CD4-positive, alpha-beta T cell treated with Interleukin-15 for 4 hours (primary cell): ENCODE measurements at places on chromosomes 3 and 15.

GRCh38 chr15:101445562-101446517 is 43.7 kb downstream of the PCSK6 start:
- no peak for DNase-seq

DNA sequence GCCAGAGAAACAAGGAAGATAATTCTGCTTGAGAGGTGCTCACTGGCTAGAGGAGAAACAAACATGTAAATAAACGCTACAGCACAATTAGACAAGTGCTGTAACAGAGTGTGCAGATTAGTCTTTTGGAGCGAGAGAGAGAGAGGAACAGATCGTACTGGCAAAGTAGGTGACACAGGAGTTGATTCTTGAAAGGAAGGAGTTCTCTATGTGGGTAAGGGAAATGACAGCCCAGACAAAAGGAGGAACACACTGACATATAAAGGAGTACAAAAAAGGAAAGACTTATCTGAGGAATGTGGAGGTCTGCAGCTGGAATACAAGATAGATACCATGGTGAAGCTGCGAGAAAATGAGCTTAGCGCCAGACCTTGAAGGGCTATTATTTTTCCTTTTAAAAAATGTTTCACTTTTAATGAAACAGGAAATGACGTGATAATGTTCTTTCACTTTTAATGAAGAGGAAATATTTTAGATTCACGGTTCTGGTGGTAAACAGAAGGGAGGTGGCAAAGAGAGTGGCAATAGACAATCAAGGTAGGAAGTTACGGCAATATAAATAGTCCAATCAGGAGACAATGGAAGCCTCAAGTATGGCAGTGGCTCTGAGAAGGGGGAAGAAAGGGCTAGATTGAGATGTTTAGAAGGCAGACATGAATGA is 202.9 kb downstream of the VPS13C start:
- peak; percentile 42 for DNase-seq

DNA sequence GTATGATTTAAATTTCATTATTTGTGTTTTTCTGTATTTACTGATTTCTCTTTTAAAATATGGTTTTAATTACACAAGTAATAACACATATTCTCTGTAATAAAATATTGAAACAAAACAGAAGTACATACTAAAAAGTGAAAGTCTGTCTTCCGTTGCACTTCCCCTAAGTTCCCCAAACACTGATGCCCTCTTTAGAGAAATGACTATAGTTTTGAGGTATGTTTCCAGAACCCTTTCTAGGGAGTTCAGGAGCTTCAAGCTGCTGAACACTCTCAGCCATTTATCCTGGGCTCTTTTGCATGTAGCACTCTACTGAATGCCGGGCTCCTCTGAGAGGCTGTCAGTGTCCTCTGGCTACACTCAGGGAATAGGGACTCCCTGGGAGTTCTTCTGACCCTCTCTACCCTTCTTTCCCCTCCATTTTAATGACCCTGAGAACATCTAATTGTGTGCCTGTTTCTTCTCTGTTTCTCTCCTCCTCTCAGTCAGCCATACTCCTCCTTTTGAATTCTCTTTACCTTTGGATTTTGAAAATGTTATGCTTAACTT is 60.4 kb upstream of the KCNAB1 start:
- no peak for DNase-seq

- DNase-seq, result no peak
Observed at GRCh38 chr15:40085266-40085665, 23.4 kb downstream of the BMF start.

- no peak for DNase-seq
Observed at GRCh38 chr3:147404000-147404799, 2.1 kb downstream of the ZIC4 start.

GRCh38 chr15:56732135-56732885 is 999 bp downstream of the ZNF280D start:
- DNase-seq, result no peak

- DNase-seq, result no peak
Observed at GRCh38 chr15:72562878-72563277, 88.7 kb downstream of the ARIH1 start.

GRCh38 chr3:195859061-195859845 is 47.5 kb upstream of the MUC4 start:
- DNase-seq, result peak; percentile 78

GRCh38 chr15:75327491-75327890 is 8.4 kb upstream of the COMMD4 start:
- DNase-seq, result no peak

DNA sequence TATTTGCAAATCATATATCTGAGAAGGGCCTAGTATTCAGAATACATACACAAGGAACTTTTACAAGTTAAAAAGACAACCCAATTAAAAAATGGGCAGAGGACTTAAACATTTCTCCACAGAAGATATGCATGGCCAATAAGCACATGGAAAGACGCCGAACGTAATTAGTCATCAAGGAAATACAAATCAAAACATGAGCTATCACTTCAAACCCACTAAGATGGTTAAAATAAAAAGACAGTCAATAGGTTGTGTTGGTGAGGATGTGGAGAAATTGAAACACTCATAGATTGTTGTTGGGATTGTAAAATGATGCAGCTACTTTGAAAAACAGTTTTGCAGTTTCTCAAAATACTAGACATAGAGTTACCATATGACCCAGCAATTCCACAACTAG is 61.2 kb upstream of the NEO1 start:
- DNase-seq, result no peak

GRCh38 chr15:32671339-32672325 is 30.1 kb downstream of the SCG5 start:
- DNase-seq, result no peak

DNA sequence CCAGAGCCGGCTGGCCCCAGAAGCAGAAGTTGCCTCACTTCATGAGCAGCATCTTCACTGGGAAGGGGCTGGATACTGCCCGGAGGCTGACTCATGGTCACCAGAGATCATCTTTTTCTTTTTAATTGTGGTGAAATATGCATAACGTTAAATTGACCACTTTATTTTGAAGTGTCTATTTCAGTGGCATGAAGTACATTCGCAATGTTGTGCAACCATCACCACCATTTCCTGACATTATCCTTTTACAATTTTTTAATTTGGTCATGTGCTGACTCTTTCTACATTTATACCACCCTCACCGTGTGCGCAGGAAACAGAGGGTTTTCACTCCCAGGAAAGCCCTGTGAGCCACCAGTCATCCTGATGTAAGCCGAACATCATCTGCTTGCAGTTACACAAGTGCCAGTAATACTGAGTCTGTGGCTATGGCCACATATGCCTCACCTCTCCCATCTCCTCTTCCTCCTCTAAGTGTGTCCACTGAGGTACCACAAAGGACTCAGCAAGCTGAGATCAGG is 51.6 kb upstream of the ABHD17C start:
- DNase-seq, result no peak

DNA sequence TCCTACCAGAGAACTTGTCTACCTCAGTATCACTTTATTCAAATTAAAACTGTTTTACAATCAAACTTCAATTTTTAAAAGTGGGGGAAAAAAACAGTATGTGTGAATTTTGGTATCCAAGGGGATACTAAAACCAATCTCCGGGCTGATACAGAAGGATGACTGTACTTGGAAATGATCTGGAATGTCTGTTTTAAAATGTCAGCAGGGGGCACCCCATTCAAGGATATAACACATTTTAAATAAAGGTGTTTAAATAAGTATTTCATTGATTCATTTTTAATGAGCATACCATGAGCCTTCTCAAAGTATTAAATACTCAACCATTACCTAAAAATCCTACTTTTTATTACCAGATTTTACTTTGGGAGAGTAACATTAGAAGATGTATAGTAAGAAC is 67.9 kb downstream of the ULK4 start:
- peak; percentile 32 for DNase-seq

DNA sequence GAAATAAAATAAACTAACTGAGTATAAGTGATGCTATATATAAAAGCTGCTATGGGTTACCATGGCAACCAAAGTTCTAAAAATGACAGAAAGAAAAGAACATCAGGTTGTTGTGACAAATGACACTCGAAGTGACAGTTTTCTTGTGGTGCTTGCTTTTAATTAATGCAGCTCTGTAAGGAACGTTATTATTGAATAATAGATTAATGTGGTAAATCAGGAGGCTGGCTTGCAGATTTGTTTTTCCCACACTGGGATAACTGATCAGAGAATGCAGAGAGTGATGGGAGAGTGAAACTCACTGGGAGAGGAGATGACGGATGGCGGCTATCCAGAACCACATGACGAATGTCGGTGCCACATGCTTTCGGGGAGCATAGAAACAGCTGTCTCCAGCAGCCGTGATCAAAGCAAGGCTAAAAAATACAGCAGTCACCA is 207.0 kb upstream of the ATP10A start:
- DNase-seq, result no peak

- DNase-seq, result no peak
Observed at GRCh38 chr3:17836919-17837318, 94.5 kb upstream of the TBC1D5 start.

DNA sequence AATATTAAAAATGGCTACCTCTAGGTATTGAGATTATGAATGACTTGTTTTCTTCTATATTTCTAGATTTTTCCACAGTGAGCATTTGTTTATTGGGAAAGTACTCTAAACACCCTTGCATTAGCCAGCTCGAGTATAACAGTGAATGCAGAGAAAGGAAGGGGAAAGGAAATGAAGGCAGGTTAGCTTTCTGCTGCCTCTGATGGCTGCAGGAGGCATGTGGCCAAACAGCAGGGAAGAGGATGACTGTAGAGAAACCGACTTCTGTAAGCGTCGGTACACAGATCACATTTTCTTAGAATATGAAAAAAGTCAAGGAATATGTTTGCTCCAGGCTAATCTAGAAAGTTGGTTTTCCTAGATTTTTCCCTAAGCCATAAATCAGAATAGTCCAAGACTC is 19.8 kb downstream of the GNB5 start:
- DNase-seq, result peak; percentile 9

- no peak for DNase-seq
Observed at GRCh38 chr15:100601617-100602063, 344 bp downstream of the LINS1 start.

DNA sequence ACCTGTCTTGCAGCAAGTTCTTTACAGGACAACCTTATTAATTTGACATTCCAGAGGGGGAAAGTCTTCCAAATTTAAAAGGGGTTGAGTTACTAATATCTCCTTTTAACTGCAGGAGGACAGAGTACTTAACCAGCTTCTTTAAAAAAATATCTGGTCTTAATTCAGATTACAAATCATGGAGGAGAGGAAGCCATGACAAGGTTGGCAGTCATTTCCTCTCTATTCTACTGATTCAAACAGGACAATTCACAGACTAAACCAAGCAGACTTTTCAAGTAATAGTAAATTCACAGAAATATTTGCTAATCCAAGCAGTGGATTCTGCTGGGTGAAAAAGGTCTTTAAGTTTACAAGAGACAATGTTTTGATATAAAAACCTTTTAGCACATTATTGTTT is 185.3 kb downstream of the CFAP20DC start:
- DNase-seq, result no peak

- no peak for DNase-seq
Observed at GRCh38 chr15:63597821-63598220, 634 bp downstream of the FBXL22 start.

GRCh38 chr3:17307887-17308286 is 423.1 kb downstream of the PLCL2 start:
- DNase-seq, result no peak

DNA sequence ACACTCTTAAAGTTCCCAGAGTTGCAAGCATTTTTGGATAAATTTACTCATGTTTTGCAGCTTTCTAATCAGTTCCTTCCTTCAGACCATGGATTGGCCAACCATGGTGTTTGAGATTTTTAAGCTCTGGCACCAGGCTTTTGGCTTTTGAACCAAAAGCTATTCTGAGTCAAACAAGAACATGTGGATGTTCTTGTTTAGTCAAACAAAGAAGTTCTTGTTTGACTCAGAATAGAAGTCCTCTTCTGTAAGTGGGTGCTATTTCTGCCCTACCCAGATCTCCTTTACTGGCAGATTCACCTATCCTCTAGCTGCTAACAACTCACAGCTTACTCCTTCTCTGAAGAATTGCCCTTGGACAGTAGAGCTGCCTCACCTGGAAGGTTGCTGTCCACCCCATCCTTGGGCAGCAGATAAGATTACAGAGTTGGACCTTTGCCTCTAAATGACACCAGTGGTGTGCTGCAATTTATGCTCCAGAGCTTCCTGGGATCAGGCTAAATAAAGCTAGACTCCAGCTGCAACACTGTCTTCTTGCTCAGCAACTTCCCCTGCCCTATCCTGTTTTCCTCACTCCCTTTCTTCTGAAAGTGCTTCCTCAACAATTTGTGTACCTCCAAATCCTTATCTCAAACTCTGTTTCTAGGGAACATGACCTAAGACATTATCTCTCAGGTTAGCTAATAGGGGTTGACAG is 65.6 kb downstream of the COL6A6 start:
- no peak for DNase-seq

DNA sequence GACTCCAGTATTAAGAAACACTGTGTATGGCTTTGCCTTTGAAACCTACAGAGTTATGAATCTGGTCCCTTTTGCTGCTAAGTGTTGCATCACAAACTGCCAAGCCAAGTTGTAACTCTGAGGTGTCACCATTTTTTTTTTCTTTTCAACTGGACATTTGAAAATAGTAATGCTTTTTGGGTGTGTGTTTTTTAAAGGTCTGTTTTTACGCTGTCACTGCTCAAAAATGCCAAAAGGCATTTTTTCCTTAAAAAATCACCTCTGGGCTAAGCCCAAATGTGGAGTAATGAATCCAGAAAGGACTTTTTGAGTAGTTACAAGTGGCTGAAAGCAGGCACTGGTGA is 9.5 kb downstream of the SMAD3 start:
- no peak for DNase-seq

DNA sequence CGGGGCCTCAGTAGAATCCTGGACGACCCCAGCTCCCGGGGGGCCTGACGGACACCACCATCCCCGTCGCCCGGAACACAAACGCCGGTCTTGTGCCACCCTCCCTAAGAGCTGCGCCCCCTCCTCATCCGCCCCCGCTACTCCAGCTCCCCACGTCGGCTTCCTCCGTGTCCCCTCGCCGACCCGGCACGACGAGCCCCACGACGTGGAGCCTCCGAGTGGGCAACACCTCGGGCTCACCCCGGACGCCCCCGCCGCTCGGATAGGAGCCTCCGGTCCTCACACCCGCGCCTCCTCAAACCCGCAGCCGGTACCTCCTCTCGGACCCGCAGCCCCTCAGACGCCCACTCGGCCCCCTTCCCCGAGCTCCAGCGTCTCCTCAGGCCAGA is 525 bp downstream of the NPTN start:
- DNase-seq, result no peak

DNA sequence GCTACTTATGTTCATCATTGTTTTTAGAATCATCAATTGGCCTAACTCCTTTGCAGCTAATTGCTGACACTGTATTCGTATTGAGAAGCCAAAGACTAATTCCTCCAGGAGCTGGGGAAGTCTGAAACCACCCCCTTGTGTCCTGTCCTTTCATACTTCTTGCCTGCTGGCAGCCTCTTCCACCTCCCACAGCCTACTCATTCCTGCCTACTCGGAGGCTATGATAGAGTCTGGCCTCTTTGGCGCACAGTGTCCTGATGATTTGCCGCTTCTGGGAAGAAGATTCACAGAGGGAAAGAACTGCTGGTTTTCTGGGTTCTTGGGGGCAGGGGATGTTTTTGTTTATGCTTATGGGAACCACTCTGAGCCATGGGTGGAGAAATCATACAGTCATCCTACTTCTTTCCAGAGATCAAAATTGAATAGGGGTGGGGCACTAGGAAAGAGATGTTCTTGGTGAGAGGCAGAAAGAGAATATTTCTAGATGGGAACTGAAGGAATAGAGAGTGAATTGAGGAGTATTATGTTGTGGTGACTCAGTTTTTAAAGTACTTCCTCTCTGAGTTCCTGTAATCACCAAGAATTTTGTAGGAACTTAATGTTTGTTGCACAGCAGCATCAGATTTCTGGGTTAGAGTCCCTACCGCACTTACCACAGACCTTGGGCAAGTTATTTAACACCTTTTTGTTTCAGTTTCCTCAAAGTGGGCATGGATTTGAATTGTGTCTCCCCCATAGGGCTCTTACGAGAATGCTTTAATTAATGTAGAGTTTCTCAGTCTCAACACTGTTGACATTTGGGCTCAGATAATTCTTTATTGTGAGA is 22.1 kb upstream of the SCAANT1 start:
- peak; percentile 62 for DNase-seq
